CD4-positive, alpha-beta T cell treated with Interleukin-6 at 100 ng/mL for 8 hours (primary cell): ENCODE measurements at places on chromosomes 13 and 19.

DNA sequence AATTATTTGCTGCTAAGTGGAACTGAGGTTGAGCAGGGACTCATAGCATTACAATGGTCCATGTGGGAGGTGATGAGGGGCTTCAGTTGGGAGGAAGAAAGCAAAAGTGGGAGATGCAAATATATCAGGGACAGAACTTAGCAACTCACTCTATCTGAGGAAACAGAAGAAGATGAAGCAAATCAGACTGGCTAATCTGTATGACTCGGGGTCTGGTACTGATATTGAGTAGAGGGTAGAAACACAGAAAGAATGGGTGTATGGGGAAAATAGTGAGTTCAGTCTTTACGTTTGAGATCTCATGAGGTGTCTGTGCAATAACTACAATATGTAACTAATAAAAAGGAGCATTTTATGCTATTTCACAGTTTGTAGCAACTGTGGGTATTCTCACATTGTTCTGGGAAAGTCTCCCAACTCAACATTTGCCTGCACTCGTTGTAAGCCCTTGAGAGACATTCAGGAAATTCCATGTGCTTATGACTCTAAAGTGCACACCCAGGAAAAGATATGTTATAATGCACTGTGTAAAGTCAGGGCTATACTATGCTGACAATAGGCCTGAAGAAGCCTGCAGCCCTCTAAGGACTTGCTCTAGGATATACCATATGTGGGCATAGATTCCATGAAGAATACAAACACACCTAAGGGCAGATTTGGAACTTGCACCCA lies 183.5 kb downstream of the SPRY2 start:
- DNase-seq: no peak

- no peak for DNase-seq
Measured at GRCh38 chr13:106462710-106463109, 72.8 kb downstream of the EFNB2 start.

- DNase-seq: no peak
Measured at GRCh38 chr13:45508776-45509175, 44.0 kb downstream of the COG3 start.

GRCh38 chr13:107252428-107252827 lies 684.5 kb upstream of the ARGLU1 start:
- no peak for DNase-seq

GRCh38 chr13:70841240-70842061 lies 733.2 kb upstream of the KLHL1 start:
- DNase-seq: no peak

DNA sequence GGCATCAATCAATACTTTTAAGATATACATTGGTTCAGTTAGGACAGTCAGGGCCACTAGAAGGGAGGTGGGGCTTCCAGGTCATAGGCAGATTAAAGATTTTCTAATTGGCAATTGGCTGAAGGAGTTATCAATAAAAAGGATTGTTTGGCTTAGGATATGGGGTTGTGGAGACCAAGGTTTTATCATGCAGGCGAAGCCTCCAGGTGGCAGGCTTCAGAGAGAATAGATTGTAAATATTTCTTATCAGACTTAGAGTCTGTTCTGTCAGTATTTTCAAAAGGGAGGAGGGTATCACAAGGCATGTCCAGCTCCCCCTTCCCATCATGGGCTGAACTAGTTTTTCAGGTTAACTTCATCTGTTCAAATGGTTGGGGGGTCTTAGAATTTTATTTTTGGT lies 77.4 kb upstream of the FARP1 start:
- DNase-seq: no peak

GRCh38 chr19:16228637-16229321 lies 31.1 kb downstream of the AP1M1 start:
- DNase-seq: no peak

- DNase-seq: peak; percentile 33
Measured at GRCh38 chr19:12838182-12838885, at the start of gene MAST1. TSS of gene MAST1 (plus strand) at chr19:12838515. CDS start at chr19:12838573, 58 bp downstream.

DNA sequence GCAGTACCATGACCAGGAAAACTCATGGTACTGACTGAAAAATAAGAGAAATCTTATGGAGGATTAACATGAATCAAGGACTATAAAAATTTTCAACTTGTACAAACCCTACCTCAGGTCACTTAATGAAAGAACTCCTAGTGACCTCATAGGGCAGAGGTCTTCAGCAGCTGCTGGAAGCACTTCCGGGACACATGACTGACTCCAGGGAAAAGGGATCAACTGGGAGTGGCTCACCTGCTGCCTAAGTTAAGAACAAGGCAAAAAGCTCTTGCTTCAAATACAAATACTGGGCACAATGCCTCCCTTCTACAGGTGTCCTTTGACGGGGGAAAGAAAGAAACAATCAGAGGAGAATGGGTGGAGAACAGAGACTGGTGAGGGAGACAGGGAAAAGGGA lies 18.6 kb downstream of the DOCK9 start:
- no peak for DNase-seq

DNA sequence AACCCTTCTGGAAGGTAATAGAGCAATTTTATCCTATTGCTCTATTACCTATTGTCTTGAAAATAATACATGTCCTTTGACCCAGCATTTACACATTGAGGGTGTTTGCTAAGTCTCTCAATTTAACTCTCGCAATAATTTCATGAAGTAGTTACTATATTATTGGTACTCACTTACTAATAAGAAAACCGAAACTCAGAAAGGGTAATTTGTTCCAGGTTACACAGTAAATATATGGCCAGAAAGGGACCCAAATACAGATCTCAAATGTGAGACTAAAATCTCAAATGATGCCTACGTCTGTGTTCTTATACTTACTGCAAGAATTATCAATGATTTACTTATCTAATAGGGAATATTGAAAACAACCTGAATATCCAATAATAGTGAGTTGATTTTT lies 29.7 kb upstream of the FAM216B start:
- DNase-seq: no peak

GRCh38 chr13:42543215-42543797 lies 30.6 kb upstream of the TNFSF11 start:
- no peak for DNase-seq
